ENCODE measurements at places on chromosomes 2 and 18. TPM values are rescaled to one million over a fixed set of nuclear protein-coding genes. Genes with fewer than 3 reads are reported as not detected.

- DNase-seq: no peak
Observed at GRCh38 chr2:144484201-144484948, 35.5 kb downstream of the ZEB2 start.

GRCh38 chr2:240507060-240507777 is 50.6 kb downstream of the ANKMY1 start:
- DNase-seq: no peak

- no peak for DNase-seq
Observed at GRCh38 chr18:45014047-45014501, 333.4 kb downstream of the SETBP1 start.

DNA sequence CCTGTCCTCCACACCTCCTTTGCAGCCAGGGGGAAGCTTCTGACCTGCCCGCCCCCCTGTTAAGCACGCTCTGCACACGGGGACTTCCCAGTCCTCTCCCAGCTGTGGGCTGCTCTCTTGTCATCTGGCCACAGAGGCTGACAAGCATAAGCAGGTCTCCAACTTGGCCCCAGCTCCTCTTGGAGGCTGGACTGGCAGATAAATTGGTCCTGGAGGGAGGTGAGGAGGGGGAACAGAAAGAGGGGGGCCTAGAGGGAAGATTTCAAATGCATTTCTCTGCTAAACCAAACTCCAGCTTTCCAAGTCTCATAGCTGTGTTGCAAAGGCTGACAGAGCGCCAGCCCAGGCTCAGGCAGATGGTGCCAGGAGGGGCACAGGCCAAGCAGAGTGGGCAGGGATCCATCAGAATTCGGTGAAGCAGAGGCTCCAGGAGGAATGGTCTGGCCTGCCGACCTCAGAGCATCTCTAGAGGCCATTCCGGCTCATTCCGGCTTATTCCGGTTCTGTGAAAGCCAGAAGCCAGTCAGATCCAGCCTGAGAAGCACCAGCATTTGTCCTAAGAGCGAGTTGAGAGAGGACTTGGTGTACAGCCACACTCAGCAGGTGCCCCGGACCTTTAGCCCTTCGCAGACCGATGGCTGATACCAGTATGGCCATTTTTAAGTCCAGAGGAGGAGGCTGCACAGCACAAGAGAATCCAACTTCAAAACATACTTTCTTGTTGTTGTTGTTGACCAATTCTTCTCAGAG is 508.9 kb upstream of the MYT1L start:
- no peak for DNase-seq

The GALR1 gene
- 1.1 TPM for total RNA-seq

The C2orf92 gene
- 11.2 TPM for total RNA-seq

The EGR4 gene
- total RNA-seq: not detected

The GNAL gene
- 6.1 TPM for total RNA-seq

GRCh38 chr2:51981783-51982182 is 949.9 kb upstream of the NRXN1 start:
- no peak for DNase-seq

DNA sequence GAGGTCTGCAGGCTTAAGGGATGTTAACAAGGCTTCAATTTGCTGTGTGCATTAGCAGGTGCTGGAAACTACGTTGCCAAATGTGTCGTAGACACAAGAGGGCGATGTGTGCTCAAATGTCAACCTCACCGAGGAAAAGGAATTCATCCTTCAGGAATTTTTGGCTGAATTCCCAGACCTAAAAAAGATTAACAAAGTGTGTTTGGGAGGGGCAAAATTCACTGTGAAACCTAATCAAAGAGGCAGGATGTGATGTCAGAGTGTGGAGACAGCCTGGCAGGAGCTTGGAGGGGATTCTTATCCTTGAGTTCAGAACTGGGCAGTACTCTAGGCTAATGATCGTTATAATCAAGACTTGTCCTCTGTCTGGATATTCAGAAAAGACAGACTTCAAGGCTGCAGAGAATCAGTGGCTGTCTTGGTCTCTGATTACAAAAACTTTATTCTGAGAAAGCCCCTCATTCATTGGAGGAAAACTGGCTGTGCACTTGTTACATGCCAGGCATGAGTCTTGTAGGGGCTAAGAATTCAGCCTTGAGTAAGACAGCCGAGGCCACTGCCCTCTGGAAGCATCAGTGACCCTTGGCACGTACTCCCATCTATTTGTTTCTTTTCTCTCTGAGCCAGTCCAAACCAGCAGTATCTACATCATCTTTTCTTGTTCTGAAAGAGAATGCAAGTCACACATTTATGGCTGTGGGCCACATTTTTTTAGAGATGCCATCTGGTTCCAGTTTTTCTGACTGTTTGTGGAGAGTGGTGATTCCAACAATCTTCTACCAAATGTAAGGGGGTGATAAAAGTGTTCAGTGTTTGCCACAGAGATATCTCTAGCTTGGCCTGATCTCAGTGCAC is 18.7 kb upstream of the SCYGR1 start:
- DNase-seq: peak; percentile 92

The ANO7 gene
- total RNA-seq: 0.58 TPM

DNA sequence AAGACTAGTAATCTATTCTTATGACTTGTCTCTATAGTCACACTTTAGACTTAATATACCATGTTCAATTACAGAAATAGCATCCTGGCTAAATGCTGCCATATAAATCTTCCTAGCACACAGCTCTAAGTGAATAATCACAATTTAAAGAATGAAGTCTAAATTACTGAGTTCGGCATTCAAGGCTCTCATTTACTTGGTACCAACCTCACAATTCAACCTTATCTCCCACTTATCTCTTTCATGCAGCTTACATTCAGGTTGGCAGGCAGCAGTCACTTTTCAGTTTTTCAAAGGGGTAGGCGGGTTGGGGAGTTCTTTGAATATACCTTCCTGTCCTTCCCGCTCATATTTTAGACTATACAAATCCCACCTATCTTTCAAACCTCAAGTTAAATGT is 1.5 kb downstream of the MMADHC start:
- no peak for DNase-seq

DNA sequence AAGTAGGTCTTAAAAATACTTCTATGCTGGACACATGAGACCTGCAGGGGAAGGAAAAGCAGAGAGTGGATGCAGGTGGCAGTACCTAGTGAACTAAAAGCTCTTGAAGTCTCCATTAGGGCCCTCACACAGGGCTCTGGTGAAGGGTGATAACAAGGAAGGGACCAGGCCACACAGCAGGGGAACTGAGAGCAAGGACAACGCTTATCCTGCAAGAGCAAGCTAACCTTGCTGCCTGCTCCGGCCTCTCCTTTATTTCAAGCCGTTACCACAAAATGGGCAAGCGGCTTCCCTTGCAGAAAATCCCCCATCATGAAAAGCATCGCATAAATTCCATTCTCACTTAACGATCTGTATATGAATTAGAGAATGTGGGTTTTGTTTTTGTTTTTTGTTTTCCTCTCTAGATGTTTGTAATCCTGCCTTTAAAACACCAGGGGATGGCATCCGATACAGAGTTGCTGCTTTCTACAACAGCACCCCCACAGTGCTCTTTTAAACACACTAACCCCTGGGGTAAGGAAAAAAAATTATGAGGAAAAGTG is 64.5 kb downstream of the CACNB4 start:
- DNase-seq: no peak

The TCF7L1 gene
- total RNA-seq: 9.2 TPM

Measured in urinary bladder (tissue), 4 donors.